ENCODE measurements at places on chromosomes 16 and 17.

DNA sequence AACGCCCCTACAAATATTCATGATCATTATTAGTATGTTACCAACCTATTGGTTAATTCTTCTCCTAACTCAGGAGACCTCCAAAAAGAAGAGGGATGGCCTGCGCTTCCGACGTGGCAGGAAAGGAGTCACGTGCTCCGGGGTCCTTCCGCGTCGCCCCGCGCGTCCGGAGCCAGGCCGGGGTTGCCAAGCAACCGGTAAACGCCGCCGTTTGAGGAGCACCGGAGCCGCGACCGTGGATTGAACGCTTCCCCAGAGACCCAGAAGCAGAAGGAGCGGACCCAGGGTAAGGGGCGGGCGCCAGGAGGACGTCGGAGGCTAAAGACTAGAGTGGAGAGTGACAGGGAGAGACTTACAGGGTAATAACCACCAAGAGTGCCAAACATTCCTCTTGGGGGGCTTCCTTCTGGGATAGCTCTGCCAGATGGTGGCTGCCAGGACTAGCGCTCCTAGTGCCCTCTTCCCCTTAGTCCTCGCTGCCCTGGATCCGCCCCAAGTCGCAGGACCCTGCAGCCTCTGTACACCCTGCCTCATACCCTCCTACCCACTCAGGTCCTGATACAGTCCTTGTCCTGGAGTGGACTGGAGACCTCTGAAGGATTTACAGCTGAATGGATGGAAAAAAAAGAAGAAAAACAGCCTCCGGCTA lies at the start of gene DNAI2:
Gene DNAI2, plus strand, starts transcription at position 175 of the 649 bp plus-strand sequence. CDS start 7,584 bp downstream, outside the sequence.
- DNase-seq, result no peak

DNA sequence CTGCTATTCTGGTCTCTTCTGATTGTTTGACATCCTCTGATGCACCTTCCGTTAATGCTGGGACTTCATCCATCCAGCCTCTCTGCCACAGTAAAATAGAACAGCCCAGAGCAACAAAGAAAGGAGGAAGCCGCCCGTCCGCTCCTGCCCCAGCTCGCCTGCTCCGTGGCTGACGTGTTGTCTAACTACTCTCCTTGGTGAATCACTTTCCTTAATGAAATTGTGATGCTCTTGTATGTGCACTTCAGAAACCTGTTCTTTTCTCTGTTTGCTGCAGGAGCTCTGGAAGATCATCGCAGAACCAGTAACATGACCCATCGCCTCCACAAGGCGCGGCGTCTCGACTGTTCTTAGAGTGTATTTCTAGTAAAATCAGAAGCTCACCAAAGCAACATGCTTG lies 24.3 kb downstream of the METTL22 start:
- no peak for DNase-seq

DNA sequence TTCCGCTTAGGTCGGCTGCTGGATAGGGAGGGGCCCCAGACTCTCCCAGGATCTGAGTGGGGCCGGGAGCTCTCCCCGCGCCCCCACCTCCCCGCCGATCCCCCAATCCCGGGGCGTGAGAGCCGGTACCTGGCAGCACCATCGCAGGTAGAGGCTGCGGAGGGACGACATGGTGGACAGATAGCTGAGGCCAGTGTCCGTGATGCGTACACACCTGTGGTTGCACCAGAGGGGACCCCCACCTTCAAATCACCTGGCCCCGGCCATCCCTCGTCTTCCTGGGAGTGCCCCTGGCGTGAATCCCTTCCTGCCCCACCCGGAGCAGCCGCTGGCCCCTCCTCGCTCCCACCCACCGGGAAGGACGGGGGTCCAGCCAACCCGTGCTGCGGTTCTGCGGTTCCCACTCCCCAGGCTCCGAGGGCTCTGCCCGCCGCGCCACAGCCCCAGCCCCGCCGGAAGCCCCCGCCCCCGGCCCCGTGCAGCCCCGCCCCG lies 4.7 kb upstream of the WDR24 start:
- DNase-seq, result no peak

DNA sequence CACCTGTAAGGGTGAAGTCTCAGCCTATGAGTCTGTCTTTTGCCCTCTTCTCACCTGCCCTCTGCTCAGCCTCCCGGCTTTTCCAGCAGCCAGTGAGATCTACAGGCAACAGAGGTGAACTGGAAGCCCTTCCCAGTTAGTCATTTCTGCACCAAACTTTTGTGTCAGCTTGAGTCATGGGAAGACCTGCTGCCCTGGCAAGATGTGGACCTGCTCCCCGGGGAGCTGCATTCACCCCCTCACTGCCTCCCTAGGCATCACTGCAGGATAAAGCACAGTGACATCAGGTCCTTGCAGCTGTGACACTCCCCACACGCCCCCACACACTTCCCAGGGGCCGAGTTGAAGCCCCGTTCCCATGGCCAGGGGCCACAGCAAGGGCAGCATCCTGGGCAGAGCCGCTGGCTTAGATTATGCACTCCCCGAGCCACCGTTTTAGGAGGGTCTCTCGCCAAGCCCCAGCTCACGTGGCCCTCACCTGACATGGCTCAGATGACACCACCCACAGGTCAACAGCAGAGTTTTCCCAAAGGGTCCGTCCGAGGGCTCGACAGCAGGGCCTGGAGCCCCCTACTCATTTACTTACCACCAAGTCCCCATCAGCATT lies 6.5 kb upstream of the ABR start:
- DNase-seq, result peak; percentile 36

DNA sequence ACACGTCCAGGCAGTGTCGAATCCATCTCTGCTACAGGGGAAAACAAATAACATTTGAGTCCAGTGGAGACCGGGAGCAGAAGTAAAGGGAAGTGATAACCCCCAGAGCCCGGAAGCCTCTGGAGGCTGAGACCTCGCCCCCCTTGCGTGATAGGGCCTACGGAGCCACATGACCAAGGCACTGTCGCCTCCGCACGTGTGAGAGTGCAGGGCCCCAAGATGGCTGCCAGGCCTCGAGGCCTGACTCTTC lies 7.2 kb upstream of the CD68 start:
- no peak for DNase-seq

- no peak for DNase-seq
These were observed 10.6 kb downstream of the ATPAF2 start for GRCh38 chr17:18028114-18028951.

DNA sequence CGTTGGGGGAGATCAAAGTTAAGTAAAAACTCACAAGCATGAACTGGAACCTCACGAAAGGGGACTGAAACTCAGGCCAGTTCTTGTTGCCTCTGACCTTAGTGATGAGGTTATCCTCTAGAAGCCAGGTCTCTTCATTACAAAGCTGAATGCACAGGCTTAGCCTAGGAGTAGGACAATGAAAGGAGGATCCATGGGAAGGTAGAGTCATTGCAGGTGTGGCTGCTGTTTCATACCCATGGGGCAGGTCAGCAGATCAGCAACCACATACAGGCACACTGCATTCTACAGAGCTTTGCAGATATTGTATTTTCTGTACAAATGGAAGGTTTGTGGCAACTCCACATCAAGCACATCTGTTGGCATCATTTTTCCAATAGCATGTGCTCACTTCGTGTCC lies 341.3 kb upstream of the SOX9 start:
- no peak for DNase-seq

- DNase-seq, result peak; percentile 51
These were observed 309 bp downstream of the DNAH2 start for GRCh38 chr17:7717756-7718350.

DNA sequence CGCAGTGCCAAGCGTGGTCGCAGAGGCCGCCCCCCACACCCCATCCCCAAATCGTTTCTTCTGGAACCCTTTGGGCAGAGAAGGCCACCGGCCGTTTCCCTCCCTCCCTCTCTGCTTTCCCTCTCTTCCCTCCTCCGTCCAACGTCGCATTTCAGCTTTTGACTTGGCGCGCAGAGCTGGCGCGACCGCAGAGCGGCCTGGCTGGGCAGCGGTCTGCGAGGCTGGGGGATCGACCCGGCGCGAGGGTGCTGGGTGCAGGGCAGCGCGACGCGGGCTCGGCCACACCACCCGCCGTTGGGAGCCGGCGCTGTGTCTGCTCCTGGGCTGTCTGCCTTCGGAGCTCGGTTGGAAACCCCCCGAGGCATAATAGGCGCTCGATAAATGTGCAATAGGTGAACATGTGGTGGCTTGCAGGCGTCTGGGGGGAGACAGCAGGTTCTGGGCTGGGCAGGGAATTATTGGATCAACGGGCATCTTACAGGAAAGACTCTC lies 2.8 kb upstream of the NTN3 start:
- DNase-seq, result no peak

- no peak for DNase-seq
These were observed 130.8 kb upstream of the EEF2KMT start for GRCh38 chr16:5228369-5228768.

- DNase-seq, result no peak
These were observed 31.9 kb upstream of the MPHOSPH6 start for GRCh38 chr16:82201926-82202325.

DNA sequence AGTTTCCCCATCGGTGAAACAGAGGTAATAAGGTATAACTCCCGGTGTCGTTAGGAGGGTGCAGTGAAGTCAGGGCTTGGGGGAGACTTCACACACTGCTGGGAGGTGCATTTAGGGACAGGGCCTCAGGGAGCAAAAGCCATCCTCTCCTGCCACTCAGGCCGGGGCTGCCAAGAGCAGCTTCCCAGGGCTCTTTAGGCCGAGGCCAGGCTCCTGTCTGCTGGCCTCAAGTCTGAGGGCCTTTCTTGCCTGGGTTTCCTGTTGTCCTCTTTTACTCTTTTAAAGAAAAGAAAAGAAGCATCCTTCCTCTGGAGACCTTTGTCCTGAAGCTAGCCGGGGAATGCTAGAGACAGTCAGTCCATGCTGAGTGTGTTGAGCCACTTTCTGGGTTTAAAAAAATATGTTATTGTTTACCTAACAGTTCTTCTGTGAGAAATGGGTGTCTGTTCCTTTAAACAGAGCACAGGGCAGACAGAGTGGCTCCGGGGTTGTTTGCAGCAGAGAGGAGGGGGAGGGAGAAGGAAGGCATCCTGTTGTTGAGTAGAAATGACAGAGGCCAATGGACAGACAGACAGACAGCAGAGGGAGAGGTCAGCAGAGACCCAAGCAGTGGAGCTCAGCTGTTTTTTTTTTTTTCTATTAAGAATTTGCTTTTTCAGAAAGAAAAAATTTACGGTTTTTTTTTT lies 79.1 kb downstream of the C17orf67 start:
- peak; percentile 81 for DNase-seq

DNA sequence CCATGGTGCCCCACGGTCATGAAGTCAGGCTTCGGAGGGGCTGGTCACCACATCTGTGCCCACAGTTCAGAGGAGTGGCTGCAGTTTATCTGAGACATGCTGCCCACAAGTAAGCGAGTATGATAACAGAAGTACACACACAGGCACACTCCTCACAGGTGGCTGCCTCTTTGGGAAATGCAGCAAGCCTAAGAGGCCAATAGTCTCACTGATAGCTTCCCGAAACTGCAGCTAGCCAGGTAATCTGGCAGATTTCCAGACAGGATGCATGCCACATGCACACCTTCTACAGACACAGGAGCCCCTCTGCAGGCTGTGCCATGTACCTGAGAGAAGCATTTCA lies 12.6 kb upstream of the GFOD2 start:
- no peak for DNase-seq

DNA sequence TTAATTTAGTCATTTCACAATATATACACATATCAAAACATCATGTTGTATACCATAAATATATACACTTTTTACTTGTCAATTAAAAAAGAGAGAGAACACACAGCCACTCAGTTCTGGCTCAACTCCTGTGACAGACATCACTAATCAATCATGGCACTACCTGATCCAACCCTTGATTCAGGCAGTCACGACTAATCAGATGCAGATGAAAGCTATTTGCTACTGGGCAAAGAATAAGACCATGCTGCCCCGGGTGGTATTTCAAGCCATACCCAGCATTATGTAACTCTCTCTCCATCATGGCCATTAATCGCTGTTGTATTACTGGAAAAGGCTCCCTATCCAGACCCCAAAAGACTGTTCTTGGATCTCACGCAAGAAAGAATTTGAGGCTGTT lies 345.7 kb downstream of the HAPSTR1 start:
- no peak for DNase-seq

DNA sequence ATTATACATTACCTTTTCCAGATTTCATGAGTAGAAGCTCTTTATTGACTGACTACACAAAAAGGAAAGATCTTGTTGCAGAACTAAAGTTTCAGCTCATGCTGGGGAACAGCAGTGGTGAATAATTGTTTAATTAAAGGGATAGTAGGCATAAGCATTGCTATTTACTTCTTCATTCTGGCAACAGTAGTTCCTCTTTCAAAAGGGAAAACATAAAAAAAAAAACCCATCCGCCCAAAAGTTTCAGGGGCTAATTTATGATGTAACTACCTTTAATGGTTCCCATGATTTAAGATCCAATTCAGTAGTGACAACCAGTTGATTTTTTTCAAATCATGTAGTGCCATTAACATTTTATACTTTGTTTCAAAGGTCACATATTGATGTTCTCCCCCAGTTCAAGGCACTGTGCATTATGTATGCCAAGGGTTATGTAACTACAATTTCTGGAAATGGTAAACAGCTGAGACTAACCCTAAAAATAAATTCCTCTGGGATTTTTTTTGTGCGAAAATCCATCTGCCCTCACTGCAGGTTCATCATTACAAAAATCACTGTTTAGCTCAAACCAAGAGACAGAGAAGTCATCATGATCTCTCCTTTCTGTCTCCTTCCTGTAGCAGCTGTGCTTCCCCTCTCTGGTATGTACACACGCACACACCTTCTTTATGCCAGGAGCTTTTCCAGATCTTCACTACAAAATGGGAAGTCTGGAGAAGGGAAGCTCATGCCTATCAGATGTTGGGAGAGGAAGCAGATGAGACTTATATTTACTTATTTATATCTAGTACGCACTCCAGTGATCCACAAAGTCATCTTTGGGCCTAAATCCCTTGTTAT lies 2.2 kb upstream of the PHLPP2 start:
- DNase-seq, result no peak

DNA sequence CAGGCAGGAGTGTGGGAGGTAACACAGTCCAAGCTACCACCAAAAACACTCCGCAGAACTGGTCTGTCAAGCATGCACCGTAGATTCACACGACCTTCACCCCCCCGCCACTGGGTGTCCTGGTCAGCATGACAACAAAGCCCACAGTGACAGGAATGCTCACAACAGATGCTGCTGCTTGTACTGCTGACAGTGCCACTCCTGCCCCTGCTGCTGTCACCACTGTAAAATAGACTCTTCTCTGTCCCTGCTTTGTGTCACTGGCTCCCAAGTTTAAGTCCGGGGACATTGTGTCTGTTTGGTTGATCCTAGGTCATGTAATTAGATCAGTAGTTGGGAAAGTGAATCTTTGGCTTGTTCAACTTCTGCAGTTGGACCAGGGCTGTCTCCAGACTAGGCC lies 7.0 kb upstream of the ODF4 start:
- no peak for DNase-seq

Measured in choroid plexus epithelial cell (primary cell).